Femur (tissue), 1 donor: ENCODE measurements at places on chromosomes 11 and 22.

GRCh38 chr11:14323118-14323676, 35.8 kb downstream of the RRAS2 start:
- no peak for DNase-seq

DNA sequence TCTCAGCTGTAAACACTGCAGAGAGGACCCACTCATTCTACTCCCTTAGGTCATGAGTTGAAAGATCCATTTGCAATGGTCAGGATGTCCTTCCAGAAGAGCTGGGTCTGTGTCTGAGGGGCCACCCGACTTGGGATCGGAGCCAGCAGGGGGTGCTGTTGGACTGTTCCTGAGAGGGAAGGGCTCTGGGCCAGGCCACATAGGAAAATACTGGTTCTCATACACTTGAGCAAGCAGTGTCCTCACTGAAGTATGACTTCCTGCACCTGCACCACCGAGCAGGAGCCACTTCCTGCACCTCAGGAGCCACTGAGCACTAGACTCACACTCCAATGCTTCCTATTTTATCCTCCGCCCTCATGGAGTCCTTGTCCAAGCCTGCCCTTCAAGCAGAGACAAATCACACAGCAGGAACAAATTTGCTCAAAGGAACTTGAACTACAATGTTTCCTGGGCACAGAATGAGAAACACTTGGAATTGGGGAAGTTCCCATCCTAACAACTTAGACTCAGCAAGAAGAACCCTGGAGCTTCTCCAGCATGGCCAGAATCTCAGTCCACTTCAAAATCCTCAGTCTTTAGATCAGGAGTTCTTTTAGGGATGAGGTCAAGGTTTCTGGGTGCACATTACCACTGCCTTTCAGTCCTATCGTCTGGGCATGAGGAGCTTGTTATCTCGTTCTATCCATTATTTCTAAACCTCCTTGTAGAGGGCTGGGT, 36.6 kb upstream of the VPREB1 start:
- DNase-seq: peak; percentile 72

GRCh38 chr11:22342211-22343031, 4.2 kb downstream of the SLC17A6 start:
- DNase-seq: no peak

GRCh38 chr11:130516554-130517505, 68.4 kb downstream of the ADAMTS15 start:
- DNase-seq: no peak

- no peak for DNase-seq
Measured at GRCh38 chr11:61152816-61153592, 8.2 kb downstream of the VPS37C start.

- no peak for DNase-seq
Measured at GRCh38 chr22:19066531-19067271, 55.5 kb downstream of the DGCR2 start.

DNA sequence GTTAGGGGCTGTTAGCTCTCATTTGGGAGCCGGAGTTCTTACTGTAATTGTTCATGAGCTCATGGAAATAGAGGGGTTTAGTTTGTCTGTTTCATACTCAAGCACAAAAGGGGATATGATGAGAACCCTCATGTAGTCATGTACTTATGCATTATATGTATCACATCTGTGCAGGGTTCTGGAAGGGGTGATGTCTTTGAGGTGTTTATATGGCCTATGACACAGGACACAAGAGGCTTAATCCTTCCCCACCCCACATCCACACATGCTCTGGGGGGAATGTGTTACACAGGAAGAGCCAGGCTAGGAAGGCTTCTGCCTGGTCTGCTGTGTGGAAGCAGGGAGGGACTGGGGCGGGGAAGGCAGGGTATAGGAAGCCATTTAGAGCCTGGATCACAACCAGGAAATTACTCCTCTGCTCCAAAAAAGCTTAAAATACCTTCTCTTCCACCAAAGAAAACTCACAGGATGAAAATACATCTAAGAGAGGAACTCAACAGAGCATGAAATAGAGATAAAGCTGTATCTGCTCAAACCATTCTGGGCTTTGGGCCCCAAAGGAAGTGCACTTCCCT, 316.1 kb downstream of the TMEM135 start:
- no peak for DNase-seq
